ENCODE measurements at places on chromosomes 6 and 20.
A peak's percentile ranks its signal among the peaks of the same experiment; 100 is the strongest.

DNA sequence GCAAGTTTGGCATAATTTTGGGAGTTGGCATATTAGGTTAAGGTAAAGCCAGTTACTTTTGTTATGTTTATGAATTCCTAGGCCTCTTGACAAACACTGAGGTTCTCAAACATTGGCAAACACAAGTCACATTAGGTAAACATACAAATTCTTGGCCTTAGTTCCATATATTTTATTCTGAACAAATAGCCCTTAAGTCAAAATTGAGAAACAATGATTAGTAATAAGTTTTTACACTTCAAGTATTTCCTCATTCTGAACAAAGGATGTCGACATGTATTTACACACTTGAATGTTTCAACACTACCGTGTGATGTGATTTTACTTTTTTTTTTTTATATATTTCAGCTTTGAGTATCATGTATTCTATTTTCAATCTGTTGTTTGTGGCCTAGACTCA, 3.8 kb upstream of the ECHDC1 start:
- DNase-seq: no peak

DNA sequence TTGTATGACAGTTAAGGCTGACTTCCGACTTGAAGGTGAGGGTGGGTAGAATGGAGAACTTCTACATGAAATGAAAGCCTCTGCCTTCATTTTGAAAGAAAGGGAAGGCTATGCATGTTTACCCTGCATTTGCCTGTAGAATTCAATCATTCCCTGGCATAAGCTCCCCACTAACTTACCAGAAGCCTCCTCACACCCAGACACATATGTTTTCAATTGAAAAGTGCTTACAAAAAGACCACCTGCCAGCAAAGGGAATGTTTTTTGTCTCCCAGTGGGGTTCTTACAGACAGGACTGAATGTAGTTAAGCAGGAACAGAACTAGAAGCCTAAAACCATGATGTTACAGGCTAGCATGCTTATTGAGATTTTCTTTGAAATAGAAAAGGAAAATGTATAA, 392.1 kb upstream of the HSF2 start:
- DNase-seq: no peak

GRCh38 chr6:80437221-80437620, 330.8 kb downstream of the BCKDHB start:
- peak; percentile 69 for DNase-seq

GRCh38 chr6:14371530-14371929, 254.0 kb downstream of the CD83 start:
- no peak for DNase-seq

- DNase-seq: no peak
These were observed 59.2 kb downstream of the ANKRD6 start for GRCh38 chr6:89492025-89492640.

DNA sequence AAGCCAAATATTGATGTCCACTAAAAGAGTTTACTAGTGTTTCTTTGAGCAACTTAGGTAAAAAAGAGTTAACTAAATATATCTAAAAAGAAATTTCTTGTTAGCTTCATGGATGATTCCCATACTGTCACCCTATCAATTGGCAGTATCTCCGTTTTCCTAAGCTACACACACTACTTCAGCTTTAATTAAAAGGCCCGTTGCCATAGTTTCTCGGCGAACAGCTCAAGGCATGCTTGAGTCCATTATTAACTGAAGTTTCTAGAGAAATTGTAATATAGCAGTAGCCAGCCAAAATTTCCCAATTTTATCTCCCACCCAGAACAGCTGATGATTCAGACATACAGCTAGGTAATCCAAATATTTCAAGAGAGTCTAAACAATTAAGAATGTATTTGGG, 20.0 kb upstream of the BEND6 start:
- DNase-seq: no peak

DNA sequence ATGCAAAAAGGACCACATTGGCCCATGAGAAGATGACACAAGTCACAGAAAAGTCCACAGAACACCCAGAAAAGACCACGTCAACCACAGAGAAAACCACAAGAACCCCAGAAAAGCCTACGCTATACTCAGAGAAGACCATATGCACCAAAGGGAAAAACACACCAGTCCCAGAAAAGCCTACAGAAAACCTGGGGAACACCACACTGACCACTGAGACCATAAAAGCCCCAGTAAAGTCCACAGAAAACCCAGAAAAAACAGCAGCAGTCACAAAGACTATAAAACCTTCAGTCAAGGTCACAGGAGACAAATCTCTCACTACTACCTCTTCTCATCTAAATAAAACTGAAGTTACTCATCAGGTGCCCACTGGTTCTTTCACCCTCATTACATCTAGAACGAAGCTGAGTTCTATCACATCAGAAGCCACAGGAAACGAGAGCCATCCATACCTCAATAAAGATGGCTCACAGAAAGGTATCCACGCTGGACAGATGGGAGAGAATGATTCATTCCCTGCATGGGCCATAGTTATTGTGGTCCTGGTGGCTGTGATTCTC, 11.2 kb downstream of the MUCL3 start:
- DNase-seq: no peak

Measured in lung microvascular endothelial cell (primary cell).